NCI-H526 (cell line): ENCODE measurements at places on chromosomes 5 and 9.

GRCh38 chr5:16866273-16866672 is 69.8 kb downstream of the MYO10 start:
- peak; percentile 62 for DNase-seq

DNA sequence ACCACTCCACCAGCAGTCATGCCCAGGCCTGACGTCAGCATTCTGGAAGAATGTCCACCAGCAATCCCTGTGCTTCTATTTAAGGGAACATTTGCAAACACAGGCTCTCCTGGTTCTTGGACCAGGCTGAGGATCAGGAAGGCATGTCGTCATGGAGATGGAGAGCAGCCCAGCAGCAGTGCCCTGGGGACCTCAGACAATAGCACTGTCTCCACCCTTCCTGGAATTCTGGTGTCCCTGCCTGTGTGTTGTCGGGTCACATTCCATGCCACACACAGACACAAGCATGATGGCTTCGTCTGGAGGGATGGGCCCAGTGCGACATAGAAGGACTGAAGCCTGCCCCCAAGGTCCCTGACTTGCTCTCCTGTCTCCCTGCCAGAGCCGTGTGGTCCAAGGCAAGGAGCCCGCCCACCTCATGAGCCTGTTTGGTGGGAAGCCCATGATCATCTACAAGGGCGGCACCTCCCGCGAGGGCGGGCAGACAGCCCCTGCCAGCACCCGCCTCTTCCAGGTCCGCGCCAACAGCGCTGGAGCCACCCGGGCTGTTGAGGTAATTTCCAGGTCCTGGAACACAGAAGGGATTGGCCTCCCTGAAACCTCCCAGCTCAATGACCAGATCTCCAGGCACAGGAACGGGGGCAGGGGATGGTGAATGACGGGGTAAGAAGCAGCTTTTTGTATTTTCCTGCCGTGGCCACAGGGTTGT is 43.8 kb downstream of the STOM start:
- no peak for DNase-seq

- DNase-seq = no peak
Observed at GRCh38 chr9:134964271-134965055, 46.8 kb upstream of the FCN1 start.

GRCh38 chr5:90473396-90474234 is 956 bp downstream of the MBLAC2 start:
- peak; percentile 39 for DNase-seq

DNA sequence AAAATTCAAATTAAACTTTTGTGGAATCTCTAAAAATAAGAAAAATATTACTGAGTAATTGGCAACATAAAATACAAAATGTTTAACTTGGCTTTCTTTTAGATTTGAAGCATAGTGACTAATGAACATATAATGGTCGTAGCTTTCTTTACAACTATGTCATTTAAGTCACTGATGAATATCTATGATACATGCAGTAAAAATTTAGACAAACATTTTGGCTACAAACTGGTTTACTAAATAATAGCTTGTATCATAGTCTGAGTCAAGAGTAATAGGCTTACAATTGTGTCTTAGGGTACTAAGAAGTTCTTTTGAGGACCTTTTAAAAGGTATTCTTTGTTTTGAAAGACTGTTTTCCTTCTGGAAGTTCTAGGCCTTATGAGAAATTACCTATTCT is 2.0 kb upstream of the APC start:
- DNase-seq = no peak

GRCh38 chr5:135454946-135455345 is 2.8 kb upstream of the TIFAB start:
- DNase-seq = no peak

DNA sequence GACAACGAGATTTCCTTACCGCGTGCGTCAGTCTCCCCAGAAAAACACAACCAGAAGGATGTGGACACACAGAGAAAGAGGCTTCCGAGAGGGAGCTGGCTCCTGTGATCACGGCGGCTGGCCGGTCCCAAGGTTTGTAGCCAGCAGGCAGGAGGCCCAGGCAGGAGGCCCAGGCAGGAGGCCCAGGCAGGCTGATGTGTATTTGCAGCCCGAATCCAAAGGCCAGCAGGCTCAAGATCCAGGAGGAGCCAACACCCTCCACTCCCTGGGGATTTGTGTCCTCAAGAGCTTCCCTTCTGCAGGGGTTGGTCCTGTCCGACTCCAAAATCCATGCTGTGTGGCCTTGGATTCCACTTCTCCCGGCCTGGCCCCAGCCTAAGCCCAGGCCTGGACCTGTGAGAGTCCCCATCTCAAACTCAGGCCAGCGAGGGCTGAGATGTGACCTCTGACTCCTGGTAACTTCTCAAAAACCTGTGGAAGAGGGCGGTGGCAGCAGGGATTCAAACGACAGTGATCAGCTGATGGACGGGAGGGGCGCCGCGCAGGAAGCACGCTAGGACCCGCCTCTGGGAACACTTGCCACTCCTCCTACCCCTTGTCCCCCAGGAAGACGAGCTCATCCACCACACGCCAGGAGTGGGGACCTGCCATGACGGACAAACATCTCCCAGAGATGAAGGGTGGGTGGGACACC is 75.0 kb upstream of the PPP1R26 start:
- DNase-seq = no peak

DNA sequence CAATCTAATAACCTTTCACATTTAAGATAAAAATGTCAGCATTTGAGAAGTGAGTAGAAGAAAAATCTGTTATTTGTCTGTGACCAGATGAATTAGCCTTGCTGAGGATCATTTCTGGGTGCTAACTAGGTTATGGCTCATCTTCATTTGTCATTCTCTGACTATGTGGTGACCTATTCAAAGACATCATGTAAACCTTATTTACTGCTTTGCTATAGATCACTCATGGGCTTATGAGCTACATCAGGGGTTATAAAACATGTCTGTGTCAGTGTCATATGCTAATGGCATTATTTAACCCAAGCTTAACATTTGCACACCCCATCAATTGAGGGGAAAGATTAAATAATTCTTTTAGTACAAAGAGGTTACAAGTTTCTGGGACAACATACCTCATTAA is 555.5 kb upstream of the CYLC2 start:
- no peak for DNase-seq

- no peak for DNase-seq
Observed at GRCh38 chr5:142883025-142883424, 112.8 kb downstream of the ARHGAP26 start.

- DNase-seq = no peak
Observed at GRCh38 chr5:114317751-114318150, 44.1 kb upstream of the KCNN2 start.

- DNase-seq = no peak
Observed at GRCh38 chr5:177089127-177089526, 2.4 kb downstream of the FGFR4 start.

- DNase-seq = peak; percentile 62
Observed at GRCh38 chr9:130240410-130241197, 25.0 kb upstream of the HMCN2 start.

DNA sequence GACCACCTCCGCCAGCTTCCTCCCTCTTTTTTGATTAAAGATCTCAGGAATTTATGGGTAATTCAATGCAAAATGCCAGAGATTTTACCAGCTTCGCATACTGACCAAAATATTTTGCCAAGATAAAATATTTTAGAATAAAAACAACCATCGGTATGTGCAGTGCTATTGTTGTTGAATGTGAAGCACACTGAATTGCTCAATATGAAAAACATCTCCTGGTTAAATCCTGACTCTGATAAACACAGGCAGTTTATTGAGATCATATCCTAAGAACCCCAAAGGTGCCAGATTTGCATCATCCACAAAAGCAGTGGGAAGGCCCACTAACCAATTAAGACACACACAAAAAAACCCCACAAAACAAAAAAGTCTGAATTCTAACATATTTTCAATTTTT is 202.4 kb downstream of the GLIS3 start:
- no peak for DNase-seq

DNA sequence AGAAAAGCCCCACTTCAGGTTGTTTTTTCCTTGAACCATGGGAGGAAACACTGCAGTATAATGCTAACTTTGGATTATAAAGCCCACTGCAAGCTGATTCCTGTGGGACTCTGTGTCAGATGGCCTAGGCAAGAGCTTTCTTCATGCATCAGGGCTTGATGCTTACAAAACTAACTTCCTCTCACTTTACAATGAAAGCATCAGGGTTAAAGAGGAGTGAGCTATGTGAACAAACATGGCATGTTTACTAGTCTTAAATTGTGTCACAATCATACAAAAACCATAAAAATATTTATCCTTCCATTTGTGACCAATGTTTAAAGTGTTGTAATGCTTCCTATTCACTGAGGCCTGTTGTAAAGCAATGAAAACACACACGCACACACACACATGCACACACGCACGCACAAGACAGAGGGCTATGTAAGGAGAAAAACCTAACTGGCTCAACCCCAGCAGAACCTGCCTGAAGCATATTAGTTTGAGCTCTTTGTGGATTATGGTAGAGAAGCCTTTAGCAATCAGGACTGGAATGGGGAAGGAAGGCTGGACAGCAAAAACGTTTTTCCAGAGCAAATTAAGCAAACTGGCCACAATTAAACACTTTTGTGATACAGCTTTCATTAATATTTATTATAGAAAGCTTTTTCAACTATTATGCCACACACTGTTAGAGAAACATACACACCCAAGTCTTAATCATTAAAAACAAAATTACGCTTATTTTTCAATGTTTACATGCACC is 122.2 kb downstream of the AUH start:
- no peak for DNase-seq

- DNase-seq = peak; percentile 50
Observed at GRCh38 chr9:2257248-2257929, 242.2 kb downstream of the SMARCA2 start.

DNA sequence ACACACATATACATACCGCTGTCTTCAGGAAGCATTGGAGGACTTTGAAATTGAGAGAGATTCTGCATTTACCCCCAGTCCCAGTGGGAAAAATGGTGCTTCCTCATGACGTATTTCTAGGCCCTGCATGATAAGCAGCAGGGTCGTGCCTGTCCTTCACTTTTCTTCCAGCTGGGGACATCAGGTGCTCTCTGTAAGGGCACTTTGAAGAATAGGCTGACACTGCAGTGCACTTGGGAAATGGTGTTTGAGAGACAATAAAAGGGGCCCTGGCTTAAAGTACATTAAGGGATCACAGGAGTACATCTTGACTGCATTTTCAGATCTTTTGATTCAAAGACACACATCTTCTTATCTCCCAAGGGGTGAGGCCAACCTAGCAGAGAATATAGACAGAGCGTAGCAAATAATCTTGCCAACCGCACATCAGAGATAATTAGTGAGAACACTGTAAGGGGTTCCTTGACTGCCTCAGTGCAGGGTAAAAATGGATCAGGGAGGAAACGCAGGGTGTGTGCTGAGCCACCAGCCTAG is 437.9 kb downstream of the CSNK1G3 start:
- no peak for DNase-seq

DNA sequence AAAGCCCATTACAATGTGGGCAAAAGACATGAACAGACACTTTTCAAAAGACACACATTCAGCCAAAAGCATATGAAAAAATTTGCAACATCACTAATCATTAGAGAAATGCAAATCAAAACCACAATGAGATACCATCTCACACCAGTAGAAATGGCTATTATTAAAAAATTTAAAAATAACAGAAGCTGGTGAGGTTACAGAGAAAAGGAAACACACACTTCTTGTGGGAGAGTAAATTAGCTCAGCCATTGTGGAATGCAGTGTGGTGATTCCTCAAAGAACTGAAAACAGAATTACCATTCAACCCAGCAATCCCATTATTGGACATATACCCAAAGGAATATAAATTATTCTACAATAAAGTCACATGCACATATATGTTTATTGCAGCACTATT is 585.2 kb upstream of the TUSC1 start:
- no peak for DNase-seq

DNA sequence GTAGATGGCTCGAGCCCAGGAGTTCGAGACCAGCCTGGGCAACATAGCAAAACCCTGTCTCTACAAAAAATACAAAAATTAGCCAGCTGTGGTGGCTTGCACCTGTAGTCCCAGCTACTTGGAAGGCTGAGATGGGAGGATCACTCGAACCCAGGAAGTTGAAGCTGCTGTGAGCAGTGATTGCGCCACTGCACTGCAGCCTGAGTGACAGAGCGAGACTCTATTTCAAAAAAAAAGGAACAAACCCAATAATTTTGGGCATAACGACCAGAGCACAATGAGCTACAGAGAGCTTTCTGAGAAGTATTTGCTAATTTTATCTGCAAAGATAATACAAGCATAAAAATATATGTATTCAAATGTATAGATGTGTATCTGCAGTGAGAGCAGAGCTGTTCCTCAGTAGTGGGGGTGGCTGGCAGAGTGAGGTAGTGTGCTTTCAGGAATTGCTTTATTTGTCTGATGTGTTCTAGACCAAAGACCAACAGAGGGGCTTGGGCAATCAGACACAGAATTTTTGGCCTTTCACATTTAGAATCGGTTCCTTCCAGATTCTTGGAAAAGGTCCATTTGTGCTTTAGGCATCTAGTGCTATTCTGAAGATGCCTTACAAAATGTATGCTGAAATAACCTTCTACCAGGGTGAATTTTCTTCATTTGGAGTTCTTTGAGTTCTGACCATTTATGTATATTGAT is 5.2 kb downstream of the DOCK8 start:
- no peak for DNase-seq

DNA sequence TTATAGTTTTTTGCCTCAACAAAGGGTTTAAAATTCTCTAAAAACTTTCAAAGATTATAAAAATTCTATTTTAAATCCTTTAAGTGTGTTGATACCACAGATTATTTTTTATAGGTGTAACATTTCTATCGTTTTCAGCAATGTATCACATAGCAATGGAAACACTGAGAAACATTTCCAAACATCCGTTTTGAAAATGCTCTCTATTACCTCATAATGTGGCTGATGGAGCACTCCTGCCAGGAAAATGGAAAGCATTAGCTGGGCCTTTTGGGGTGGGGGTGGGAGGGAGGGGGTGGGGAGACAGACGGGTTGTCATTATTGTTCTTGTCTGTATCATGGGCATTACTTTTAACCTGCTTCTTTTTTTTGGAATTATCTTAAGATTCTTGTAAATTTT is 516.5 kb downstream of the ACTL7B start:
- no peak for DNase-seq

GRCh38 chr5:97149709-97150108 is 7.3 kb upstream of the LIX1 start:
- no peak for DNase-seq

DNA sequence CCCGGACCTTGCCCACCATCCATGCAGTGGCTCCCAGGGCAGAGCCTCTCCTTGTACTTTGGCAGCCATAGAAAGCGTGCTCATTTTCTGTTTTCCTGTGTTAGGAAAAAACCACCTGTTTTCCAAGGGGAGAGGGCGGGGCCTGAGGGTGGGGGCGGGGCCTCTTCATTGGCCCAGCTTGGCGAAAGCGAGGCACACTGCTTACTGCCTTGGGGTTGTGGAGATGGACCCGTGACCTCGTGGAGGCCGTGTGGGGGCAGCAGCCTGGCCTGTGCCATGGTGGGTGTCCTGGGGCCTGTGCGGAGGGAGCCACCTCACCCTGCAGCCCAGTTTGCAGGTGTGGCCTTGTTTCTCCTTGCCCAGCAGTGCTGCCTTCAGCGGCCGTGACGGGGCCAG is 4.4 kb upstream of the TOR4A start:
- no peak for DNase-seq

GRCh38 chr5:178388386-178389025 is 155.9 kb upstream of the PHYKPL start:
- no peak for DNase-seq
